Adrenal gland (tissue), 19 donors: ENCODE measurements at places on chromosomes 2 and 18.

DNA sequence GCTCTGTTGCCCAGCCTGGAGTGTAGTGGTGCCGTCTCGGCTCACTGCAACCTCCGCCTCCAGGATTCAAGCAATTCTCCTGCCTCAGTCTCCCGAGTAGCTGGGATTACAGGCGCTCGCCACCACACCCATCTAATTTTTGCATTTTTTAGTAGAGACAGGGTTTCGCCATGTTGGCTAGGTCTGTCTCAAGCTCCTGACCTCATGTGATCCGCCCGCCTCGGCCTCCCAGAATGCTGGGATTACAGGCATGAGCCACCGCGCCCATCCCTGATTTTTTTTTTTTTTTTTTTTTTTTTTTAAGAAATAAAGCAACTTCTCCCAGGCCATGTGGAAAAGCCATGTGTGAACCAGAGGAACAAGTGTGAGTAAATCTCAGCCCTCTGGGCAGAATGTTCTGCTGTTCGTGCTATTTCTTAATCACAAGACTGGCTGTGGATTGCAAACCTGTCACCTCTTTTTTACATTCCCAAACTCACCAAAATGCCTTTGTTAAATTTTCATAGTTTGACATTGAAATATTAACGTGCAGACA lies 6.4 kb upstream of the SH3BP4 start:
- H3K27me3 ChIP-seq, result no peaks in the 10 kb centered on the region
- H3K4me3 ChIP-seq, result no peak overlapping the region
- H3K27ac ChIP-seq, result no peak overlapping the region
- H3K36me3 ChIP-seq, result no peaks in the 10 kb centered on the region
- no peak for DNase-seq
- no peaks in the 10 kb centered on the region for H3K4me1 ChIP-seq

DNA sequence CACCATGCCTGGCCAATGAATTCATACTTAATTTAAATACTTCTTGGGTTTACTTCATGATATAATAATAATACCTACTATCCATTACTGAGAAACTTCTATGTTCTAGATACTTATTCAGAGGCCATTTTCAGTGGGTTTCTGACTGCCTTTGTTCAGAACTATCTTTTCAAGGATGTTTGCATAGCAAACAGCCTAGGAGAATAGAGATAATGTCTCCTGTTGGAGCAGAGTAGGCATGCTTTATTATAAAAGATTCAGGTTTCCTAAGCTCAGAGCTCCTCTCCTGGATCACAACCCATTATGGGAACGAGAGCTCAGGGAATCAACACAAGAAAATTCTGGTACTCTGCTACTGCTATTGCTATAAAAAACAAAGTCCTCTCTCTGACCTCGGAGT lies 11.1 kb downstream of the FASTKD1 start:
- no peaks in the 10 kb centered on the region for H3K27me3 ChIP-seq
- H3K27ac ChIP-seq, result no peak overlapping the region
- H3K4me3 ChIP-seq, result no peak overlapping the region
- DNase-seq, result no peak

DNA sequence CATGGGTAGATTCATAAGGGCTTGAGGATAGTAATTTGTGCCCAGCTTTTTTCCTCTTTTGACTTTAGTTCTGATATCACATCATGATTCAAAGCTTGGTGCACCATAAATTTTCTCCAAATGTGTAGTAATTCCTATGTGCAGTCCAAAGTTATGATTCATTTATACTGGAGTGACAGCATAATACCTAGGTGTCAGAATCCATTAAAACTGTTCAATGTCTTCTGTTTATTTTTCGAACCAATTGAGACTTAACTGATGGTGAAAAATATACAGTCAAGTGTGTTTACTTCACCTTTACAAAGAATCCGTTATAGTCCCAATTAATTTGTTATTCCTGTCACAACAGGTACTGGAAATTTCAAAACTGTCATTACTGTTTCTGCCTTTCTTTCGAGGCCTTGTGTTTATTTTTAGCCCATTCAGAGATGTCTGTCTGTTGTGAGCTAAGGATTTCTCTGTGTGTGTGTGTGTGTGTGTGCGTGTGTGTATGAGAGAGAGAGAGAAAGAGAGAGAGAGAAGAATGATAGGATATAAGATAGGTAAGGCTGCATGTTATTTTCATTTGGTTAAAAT lies 389.7 kb upstream of the ATP5MC3 start:
- no peaks in the 10 kb centered on the region for H3K36me3 ChIP-seq
- no peak for DNase-seq
- H3K4me3 ChIP-seq, result no peak overlapping the region
- no peak overlapping the region for H3K27ac ChIP-seq
- no peaks in the 10 kb centered on the region for H3K4me1 ChIP-seq
- H3K27me3 ChIP-seq, result no peaks in the 10 kb centered on the region

GRCh38 chr2:120465989-120466703 lies 120.2 kb downstream of the INHBB start:
- no peak for DNase-seq
- H3K27me3 ChIP-seq, result no peaks in the 10 kb centered on the region
- no peak overlapping the region for H3K27ac ChIP-seq
- no peak overlapping the region for H3K4me3 ChIP-seq
- H3K36me3 ChIP-seq, result no peaks in the 10 kb centered on the region

- H3K27me3 ChIP-seq, result no peaks in the 10 kb centered on the region
- H3K36me3 ChIP-seq, result no peaks in the 10 kb centered on the region
- no peaks in the 10 kb centered on the region for H3K4me1 ChIP-seq
- no peak overlapping the region for H3K27ac ChIP-seq
- DNase-seq, result no peak
Observed at GRCh38 chr18:54812885-54813284, 15.4 kb upstream of the RAB27B start.

DNA sequence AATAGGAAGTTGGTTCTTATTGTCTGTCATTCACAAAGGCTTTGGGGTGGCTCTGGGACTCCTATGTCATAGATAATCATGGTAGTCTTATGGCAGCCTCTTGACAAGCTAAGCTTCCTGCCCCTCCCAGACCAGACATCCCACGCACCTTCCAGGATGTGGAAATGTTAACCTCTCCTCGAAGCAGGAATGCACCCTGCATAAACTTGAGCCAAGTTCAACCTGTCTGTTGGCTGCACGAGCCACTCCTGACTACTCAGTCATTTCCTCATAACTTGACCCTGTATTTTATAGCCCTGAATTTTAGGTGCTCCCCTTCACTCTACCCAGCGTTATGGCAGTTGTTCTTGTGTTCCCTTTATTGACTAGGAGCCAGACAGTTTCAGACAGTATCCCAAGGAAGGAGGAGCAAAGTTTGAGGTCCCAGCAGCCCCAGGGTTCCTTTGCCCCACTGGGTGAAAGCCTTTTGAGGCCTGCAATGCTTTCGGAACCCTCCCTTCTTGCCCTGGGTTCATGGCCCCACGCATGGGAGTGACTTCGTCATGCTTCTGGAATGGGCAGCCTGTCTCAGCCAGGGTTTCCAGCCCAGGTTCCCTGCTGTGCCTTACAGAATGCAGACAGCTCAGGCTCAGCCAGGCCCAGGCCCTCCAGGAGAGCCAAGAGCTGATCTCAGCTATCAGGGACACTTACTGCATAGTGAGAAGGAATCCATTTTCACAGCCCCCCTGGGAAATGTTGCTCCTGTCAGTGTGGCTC lies 15.6 kb upstream of the INO80C start:
- H3K4me3 ChIP-seq, result no peak overlapping the region
- peak overlapping the region; percentile 6 for H3K27ac ChIP-seq
- DNase-seq, result no peak
- no peaks in the 10 kb centered on the region for H3K27me3 ChIP-seq
- H3K4me1 ChIP-seq, result no peaks in the 10 kb centered on the region
